Amygdala (tissue), 56 donors: ENCODE measurements at places on chromosomes 1 and 21.

- peak; percentile 72 for DNase-seq
Observed at GRCh38 chr1:84505493-84506001, 639 bp upstream of the SPATA1 start.

GRCh38 chr1:80445033-80445432 lies 1355.7 kb upstream of the ADGRL2 start:
- DNase-seq, result no peak

DNA sequence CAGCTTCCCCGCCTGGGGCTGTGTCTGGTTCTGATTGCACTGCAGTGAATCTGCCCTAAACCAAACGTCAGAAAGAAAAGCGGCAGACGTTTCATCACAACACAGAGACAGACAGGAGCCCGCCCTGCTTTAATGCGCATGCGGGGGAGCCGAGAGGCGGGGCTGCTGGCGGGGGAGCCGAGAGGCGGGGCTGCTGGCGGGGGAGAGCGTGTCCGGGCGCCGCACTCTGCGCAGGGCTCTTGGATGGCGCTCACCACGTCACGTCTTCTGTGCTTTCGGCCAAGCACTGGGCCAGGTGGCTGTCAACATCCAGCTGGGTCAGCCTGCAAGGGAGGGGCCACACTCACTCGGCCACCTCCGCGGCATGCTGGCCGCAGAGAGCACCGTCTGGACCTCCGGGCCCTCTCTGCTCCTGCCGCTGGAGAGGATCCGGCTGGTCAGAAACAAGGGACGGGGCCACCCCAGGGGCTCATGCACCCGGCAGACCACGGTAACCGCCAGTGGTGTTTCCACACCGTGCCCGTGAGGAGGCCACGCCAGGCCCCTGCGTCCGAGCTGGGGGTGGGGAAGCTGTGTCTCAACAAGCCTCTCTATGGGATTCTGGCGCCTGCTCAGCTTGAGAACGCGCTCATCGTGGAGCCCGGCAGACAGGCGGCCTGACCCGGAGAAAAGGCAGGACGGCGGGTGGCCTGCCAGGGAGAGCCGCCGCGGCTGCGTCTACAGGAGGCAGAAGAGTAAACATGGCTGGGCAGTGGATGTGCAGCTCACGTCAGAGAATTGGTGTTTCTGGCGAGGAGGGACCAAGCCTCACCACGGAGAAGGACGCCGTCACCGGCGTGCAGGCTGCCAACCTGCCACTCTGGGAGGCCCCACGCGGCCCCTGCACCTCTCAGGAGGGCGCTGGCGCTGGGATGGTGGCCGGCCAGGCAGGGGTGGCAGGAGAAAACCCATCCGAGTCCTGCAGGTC lies 4.8 kb downstream of the FAAP20 start:
- peak; percentile 92 for DNase-seq

- no peak for DNase-seq
Observed at GRCh38 chr1:240539769-240540414, 72.1 kb downstream of the GREM2 start.

- DNase-seq, result no peak
Observed at GRCh38 chr1:45682942-45683341, 3.4 kb downstream of the GPBP1L1 start.

- no peak for DNase-seq
Observed at GRCh38 chr1:159879977-159880376, 17.5 kb upstream of the VSIG8 start.

- no peak for DNase-seq
Observed at GRCh38 chr1:89812992-89813391, 7.8 kb upstream of the LRRC8D start.

GRCh38 chr1:202227997-202228401 lies 34.4 kb downstream of the LGR6 start:
- DNase-seq, result no peak

DNA sequence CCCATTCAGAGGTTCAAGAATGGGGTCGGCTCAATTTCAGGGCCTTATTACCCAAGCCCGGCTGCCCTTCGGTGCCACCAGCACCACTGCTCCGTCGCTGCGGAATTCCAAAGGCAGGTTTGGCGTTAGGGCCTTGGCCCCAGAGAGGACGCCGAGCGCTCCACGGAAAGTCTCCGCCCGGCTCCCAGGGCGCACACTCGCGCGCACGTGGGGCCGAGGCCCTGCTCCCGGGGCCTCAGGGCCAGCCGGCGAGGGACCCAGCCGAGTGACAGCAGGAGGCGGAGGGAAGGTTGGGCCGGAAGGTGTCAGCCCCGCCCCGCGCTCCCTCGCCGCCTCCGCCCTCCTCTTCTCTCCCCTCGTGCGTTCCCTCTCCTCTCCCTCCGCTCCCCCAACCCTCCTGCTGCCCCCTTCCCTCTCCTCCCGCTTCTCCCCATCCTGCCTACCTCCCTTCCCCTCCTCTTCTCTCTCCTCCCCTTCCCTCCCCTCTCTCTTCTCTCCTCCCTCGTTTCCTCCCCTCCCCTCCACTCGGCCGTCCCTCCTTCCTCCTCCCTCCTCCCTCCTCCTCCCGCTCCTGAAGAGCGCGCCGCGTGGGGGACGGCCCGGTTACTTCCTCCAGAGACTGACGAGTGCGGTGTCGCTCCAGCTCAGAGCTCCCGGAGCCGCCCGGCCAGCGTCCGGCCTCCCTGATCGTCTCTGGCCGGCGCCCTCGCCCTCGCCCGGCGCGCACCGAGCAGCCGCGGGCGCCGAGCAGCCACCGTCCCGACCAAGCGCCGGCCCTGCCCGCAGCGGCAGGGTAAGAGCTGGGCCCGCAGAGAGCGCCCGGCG lies at the start of gene ETS2:
ETS2 (plus strand) TSS at position 602 of the 825 bp plus-strand sequence. CDS start 4,106 bp downstream, outside the sequence.
- DNase-seq, result peak; percentile 72
